ENCODE measurements at places on chromosomes 7 and 10.

- DNase-seq = no peak
Observed at GRCh38 chr7:107813524-107813923, 10.5 kb upstream of the SLC26A3 start.

GRCh38 chr7:18624459-18624858 lies 128.9 kb downstream of the HDAC9 start:
- DNase-seq = no peak

DNA sequence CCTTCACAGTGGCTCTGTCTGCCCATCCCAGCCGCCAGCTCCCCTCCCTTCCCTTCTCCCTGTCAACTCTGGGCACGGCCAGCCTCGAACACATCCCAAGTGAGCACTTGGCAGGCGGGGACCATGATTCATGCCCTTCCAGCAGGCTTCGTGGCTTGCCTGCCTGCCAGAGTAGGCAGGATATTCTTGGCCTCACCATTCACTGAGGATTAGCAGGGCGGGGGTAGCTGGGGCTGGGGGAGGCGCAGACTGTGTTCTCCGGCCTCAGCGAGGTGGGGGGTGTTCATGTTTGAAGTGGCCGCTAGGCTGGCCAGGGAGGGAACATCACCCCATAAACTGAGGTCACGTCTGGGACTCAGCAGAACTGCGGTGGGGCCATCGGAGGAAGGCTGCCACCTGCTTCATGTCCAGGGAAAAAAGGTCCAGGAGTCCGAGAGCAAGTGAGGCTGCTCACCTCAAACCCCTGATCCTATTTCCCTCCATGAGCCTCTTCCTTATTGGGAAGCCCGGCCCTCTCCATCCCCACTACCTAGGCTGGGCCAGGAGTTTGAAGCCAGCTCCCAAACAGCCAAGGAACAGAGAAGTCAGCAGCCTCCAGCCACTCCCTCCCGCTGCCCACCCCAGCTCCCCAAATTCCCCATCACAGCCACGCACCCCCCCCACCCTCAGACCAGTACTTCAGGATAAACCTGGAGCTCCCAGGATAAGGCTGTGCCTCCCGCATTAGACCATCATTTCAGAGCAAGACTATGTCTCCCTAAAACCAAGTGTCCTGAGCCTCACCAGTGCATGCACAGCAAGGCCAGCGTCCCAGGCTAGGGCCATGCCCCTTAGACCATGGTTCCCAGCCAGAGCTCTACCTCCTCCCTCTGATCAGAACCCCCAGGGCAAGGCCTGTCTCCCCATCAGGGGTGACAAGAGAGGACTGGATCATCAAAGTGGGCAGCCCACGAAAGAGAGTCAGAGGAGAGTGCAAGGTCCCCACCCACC lies 42.8 kb upstream of the RABGEF1 start:
- DNase-seq = no peak

- DNase-seq = no peak
Observed at GRCh38 chr10:44278837-44279324, 106.0 kb downstream of the CXCL12 start.

GRCh38 chr10:27688276-27688675 lies 57.3 kb downstream of the MKX start:
- DNase-seq = no peak

- no peak for DNase-seq
Observed at GRCh38 chr10:30417301-30417700, 16.7 kb upstream of the MAP3K8 start.

- no peak for DNase-seq
Observed at GRCh38 chr7:101237206-101238067, at the start of gene CLDN15. Gene CLDN15, minus strand, starts transcription at chr7:101237802. Its CDS starts 221 bp downstream, at chr7:101237581.

DNA sequence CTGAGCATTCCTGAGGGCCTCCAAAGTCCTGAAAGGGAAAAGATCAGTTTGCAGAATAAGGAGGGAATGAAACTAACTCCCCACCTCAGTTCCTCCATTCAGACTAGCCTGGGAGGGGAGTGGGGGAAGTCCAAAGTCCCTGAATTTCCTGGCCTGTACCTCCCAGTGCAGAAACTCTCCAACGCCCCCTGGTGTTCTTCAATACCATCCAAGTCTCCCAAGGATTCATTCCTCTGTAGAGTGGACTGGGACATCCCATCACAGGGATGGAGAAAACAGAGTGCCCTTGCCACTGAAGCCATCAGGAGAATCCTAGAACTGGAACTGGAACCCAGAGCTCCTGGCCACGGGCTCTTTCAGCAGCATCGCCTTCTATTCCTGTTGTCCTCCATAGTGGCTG lies 1.6 kb upstream of the COL13A1 start:
- DNase-seq = peak; percentile 67

DNA sequence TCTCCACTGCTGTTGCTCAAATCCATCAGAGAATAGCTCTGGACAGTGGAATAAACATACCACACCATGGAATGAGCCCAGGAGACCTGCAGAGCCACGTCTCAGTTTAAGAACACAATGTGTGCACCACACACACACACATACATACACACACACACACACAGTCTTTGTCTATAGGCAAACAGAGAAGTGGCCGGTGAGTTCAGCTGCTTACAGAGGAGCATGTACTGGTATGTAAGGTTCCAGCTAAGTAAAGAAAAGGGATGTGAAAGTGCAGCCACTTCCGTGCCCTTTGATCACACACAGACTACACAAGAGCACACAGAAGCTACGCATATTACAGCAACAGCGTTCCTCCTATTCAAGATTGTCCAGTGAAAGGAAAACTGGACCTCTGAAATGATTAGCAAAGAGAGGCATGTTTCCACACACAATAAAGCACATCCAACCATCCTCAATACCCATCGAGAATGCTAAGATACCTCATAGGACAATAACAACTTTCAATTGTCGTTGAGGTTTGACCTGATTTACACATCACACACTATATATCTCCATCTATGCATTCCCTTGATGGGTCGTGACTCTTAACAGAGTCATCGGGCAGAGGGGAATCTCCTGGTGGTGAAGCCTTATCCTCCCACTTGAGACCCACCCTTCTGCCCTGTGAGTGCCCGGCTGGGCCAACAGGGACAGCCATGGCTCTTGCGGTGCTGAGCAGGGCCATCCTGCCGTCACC lies 23.6 kb downstream of the SLC35B4 start:
- DNase-seq = no peak

DNA sequence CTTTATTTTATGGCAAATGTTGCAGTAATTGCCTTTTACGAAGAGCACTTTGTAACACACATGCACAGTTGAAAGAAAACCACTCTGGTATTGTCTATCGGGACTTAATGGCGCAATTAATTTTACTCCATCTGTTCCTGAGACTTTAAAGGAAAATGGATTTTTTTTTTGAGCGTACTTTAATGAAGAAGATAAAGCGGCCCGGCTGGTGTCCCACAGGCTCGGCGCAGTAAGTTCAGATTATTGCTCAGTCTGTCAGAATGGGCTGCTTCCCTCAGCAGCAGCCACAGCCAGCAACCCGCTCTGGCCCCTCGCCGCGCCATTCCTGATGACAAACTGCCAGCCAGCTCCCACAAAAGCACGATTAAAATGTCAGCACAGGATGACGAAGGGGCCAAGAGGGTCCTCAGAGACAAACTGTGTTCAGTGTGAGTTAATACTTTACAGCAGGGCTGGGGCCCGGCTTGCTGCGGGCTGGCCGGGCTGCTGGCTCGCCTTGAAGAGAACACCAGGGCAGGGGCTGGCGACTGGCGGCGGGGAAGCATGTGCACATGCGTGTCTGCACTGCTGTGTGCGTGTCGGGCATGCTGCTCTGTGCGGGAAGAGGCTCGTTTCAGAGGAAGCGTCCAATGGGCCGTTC lies 501.0 kb upstream of the GALNT17 start:
- DNase-seq = no peak
